Diencephalon (tissue), 1 donor: ENCODE measurements at places on chromosomes 3 and 15. TPM values are rescaled to one million over a fixed set of nuclear protein-coding genes. Genes with fewer than 3 reads are reported as not detected.

CFAP91 gene
- 12.9 TPM for total RNA-seq

CPNE9 gene
- 12.7 TPM for total RNA-seq

AMIGO3 gene
- 0.92 TPM for total RNA-seq

CNTN6 gene
- 35.1 TPM for total RNA-seq

CPA3 gene
- total RNA-seq = 1.6 TPM

RAB6B gene
- total RNA-seq = 160 TPM

HTD2 gene
- 7.8 TPM for total RNA-seq

LRRC15 gene
- not detected for total RNA-seq

SGO1 gene
- 3.5 TPM for total RNA-seq

NECTIN3 gene
- total RNA-seq = 78.0 TPM

MYH15 gene
- total RNA-seq = 1.2 TPM

KCNAB1 gene
- total RNA-seq = 23.8 TPM

GOLGA8G gene
- not detected for total RNA-seq

CFAP100 gene
- total RNA-seq = 6.5 TPM

EPHB3 gene
- total RNA-seq = 20.5 TPM

TRAT1 gene
- not detected for total RNA-seq

LMOD3 gene
- 0.23 TPM for total RNA-seq

SH2D7 gene
- not detected for total RNA-seq

TRPM1 gene
- total RNA-seq = not detected

PYDC2 gene
- total RNA-seq = not detected

CSK gene
- total RNA-seq = 37.4 TPM

MB21D2 gene
- 54.7 TPM for total RNA-seq

C3orf85 gene
- total RNA-seq = not detected

GJD2 gene
- total RNA-seq = 21.9 TPM

GP9 gene
- not detected for total RNA-seq

BMF gene
- total RNA-seq = 3.2 TPM
